Stimulated activated CD4-positive, alpha-beta T cell treated with anti-CD3 and anti-CD28 coated beads, Interleukin-4, amount 100 ng/mL, for 48 hours (primary cell): ENCODE measurements at places on chromosomes 13 and 19.

- no peak for DNase-seq
These were observed 2.7 kb downstream of the KLK2 start for GRCh38 chr19:50875795-50876422.

- DNase-seq = no peak
These were observed 525.7 kb downstream of the UQCRFS1 start for GRCh38 chr19:28687296-28687695.

GRCh38 chr13:43529796-43530195 is 257.0 kb downstream of the ENOX1 start:
- DNase-seq = no peak

DNA sequence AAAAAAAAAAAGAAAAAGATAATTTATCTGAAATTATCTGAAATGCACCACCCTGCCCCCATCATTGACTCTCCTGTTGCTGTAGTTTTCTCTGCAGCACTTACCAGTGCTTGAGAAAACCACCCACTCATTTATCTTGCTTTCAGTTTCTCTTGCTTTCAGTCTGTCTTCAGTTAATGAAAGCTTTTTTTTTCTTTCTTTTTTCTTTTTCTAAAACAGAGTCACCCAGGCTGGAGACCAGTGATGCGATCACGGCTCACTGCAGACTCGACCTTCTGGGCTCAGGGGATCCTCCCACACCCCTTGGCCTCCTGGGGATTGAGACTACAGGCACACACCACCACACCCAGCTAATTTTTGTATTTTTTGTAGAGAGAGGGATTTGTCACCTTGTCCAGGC is 4.3 kb upstream of the ACP5 start:
- no peak for DNase-seq

DNA sequence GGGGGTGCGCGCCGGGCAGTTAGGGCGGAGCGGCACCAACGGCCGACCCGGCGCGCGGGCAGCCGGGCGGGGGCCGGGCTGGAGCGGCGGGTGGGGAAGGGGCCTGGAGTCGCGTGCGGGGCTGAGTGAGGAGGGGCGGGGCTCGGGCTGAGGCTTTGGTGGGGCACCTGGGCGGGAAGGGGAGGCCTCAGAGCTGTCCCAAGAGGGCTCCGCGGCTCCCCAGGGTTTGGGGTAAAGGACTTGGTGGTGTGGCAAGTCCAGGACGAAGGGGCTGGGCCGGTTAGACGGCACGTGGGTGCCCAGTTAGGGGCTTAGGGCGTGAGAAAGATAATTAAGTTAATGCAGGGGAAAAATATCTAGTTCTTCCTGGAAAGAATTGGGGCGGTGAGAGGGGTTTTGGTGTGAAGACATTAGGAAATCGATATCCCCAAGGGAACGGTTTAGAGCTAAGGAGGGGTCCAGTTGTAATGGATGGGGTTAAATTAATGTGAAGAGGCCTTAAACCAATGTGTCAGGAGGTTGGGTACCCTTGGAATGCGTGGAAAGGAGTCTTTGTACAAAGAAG is 496 bp downstream of the ZNF574 start:
- DNase-seq = no peak

GRCh38 chr13:49322702-49323101 is 75.0 kb downstream of the CDADC1 start:
- no peak for DNase-seq

GRCh38 chr13:73337532-73337931 is 278.7 kb downstream of the KLF5 start:
- DNase-seq = no peak

DNA sequence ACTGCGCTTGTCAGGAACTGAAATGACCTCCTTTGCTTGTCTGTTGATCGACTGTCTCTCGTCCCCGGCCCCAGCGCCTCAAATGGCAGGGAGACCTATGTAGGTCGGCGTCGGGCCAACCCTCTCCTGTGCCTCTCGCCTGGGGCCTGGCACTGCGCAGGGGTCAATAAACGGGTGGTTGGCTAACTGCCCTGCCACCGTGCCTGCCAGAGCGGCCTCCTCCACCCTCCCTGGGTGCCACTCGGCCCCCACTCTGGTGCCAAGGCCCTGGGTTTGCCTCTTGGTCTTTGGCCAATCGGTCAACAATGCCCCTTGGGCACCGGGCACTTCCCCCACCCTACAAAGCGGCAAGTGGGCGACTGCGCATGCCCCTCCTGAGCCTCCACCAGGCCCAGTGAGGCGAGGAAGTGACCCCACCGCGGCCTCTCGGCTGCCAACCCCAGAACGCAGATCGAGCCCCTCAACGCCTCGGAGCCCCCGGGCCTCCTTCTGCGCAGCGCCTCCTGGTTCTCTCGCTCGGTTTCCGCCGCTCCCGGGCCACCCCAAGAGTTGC is 1.1 kb downstream of the KEAP1 start:
- peak; percentile 29 for DNase-seq

DNA sequence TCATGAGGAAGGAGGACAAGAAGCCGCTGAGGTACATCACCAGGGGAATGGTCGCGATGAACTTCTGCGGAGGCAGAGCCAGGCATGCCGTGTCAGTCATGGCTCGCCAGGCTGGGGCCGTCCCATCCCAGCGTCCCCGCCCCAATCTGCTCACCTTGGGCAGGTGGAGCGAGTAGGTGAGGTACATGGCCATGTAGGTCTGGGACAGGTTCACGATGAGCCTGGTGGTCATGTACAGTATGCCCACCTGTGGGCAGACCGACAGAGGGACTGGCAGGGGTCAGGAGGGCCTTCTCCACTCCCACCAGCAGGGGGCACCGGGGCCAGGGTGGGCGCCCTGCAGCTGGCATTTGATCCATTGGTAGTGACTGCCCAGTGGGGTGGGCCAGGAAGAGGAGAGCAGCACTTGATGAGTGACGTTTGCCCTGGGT is 8.3 kb downstream of the TEKTIP1 start:
- peak; percentile 26 for DNase-seq

DNA sequence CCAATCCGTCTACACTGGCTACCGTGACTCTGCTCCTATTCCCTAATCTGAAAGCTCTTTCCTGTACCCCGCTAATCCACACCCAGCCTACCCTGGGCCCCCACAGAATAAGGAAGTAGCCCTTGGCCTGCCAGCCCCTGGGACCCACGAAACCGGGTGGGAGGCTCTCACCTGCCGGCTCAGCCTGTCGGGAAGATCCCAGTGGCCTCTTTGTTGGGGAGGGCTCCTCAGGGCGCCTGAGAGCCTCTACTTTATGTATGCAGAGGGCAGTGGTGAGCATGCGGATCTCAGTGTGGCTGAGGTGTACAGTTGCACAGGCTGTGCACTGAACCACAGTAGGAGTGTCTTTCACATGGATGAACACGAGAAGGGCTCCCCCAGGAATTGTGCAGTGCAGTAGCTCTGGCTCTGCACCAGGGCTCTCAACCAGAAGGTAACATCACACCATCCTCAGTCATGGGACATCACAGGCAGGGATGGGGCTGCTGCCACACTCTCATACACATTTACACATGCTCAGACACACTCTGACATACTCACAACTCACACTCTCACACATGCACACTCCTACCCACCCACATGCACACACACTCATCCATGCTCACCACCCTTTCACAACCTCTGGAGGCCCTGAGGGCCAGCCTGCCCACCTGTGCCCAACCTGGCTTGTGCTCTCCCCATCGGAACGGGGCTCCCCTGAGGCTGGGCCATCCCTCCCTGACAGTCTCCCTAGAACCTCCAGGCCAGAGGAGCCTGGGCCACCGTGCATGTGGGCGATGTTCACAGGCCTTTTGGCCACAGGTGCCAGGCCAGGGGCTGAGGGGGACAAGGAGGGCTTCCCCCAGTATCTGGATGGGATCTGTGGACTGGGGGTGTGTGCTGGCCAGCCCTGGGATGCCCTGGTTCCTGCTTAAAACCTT is 135.0 kb downstream of the URI1 start:
- no peak for DNase-seq

DNA sequence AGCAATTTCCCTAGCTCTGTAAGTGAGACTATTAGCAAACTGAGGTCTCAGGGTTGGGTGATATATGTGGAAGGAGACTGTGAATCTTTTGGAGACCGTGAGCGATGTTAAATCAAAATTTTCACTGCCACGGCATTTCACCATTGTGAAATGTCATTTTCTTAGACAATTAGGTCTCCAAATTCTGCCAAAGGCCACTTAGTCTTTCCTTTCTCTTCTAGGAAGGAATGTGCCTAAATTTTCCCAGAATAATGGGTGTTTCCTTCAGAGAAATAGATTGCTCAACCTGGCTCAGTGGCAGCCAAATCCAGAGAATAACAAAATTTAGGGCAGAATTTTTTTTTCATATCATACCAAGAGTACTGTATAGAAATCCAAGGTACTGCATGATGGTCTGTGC is 64.5 kb upstream of the SCEL start:
- DNase-seq = no peak

DNA sequence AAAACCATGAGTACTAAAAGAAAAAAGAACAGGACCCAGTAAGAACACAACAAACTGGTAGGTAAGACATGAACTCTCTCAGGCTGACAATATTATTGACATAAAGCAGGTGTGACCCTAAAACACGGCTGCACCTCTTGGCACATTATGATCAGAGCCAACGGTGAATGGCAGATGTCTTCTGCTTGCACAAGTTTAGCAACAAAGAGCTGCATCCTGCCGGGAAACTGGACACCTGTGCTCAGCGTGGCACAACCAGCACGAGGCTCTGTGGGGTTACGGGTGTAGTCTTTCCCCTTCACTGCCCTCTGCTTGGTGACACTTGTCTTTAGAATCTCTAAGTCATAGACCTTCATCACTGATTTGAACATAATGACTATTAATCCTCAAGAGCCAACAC is 97.9 kb downstream of the DOCK9 start:
- DNase-seq = no peak

DNA sequence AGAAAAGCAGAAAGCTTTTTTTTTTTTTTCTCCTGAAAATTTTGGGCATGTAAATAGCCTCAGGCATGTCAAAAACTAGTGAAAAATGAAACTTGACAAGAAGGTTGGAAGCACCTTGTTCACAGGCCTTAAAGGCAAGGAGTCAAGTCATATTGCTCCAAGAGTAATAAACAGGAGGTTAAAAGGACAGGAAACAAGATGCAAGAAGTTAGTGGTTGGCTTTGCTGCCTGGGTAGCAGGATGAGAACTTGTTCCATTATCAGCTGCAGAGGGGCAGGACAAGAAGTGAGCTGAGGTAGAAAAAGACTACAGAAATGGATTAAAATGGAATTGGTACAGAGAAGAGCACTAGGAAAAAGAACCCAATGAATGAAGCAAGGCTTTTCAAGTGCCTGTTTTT is 242.6 kb downstream of the DCT start:
- DNase-seq = no peak

DNA sequence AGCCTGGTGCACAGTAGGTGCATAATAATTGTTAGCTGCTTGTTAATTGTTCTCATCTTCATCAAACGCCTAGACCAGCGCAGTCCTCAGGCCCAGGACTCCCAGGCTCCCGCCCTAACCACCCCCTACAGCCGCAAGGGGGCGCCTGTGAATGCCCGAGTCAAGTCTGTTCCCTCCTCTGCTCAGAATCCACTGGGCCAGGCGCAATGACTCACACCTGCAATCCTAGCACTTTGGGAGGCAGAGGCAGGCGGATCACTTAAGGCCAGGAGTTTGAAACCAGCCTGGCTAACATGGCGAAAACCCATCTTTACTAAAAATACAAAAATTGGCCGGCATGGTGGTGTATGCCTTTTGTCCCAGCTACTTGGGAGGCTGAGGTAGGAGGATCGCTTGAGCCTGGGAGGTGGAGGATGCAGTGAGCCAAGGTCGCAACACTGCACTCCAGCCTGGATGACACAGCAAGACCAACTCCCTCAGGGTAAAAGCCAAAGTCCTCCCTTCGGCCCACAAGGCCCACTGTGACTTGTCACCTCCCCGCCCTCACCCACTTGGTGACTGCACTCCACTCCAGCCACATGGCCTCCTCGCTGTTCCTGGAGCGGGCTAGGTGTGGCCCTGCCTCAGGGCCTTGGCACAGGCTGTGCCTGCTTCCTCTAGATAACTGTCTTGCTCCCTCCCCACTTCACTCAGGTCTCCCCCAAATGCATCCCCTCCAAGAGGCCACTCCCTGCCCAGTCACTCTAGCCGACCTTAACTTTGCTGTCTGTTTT is 9.1 kb downstream of the ZNF653 start:
- DNase-seq = peak; percentile 61

DNA sequence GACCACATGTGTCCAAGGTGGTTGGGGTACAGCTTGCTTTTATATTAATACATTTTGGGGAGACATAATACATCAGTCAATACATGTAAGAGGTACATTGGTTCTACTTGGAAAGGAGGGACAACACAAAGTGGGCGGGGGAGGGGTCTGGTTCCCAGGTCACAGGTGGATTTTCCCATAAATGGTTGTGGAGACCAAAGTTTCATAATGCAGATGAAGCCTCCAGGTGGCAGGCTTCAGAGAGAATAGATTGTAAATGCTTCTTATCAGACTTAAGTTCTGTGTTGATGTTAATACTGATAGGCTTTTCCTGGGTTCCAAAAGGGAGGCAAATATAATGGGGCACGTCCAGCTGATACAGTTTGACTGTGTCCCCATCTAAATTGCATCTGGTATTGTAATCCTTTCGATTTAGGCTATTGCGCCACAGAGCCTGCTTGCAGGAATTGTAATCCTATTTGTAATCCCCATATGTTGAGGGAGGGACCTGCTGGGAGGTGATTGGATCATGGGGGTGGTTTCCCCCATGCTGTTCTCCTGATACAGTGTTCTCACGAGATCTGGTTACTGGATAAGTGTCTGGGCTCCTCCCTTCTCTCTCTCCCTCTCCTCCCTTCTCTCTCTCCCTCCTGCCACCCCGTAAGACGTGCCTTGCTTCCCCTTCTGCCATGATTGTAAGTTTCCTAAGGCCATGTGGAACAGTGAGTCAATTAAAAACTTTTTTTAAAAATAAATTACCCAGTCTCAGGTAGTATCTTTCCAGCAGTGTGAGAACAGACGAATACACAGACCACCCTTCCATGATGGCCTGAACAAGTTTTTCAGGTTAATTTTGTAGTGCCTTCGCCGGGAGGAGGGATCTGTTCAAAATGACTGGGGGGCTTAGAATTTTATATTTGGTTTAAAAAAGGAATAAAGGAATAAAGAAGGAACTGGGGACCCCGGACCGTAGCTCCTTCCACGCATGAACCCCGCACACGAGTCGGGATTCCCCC is 44.9 kb downstream of the ZNF823 start:
- no peak for DNase-seq

DNA sequence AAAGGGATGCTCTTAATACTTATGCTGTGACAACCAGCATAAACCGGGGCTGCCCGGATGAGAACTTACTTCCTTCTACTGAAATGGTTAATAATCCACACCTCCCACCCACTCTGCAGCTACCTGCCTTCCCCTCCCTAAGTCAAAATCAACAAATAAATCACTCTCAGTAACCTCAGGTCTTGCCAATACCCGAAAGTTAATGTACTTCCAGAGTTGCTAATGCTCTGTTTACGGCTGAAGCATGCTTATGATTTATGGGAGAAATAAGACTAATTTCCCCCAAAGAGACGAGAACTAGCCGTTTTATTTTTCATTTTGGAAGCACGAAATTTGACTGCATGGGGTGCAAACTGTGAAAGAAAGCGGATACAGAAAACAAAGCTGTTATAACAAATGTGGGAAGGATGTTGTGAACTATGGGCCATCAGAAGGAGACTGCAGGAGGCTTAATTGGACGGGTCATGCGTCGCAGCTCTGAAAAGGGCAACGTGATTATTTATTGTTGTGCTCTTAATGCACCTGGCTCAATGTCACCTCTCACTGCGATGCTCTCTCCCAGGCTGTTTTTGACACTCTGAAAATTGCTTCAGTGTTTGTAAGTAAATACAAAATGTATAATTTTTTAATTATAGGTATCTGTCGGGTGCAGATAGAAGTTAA is 114.0 kb upstream of the SLC7A1 start:
- DNase-seq = no peak

- no peak for DNase-seq
These were observed 3.7 kb upstream of the RAP2A start for GRCh38 chr13:97430296-97430695.
